ENCODE measurements at places on chromosomes 12 and 14.

DNA sequence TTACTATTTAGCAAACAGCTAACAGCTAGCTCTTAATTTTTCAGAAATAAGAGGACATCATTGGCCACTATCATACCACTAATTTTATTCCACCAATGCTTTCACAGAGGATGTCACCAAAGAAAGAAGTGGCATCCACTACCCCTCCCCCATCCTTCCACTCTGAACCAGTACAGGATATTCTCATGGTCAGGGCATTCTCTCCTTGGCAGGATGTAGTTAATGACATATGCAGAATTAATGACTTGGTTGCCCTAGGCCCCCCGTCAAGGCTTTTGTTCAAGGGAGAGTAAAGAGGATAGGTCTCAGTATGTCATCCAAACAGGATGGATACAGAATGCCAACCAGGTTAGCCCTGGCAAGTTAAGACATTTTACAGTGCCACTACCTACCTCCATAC is 18.9 kb upstream of the NUP107 start:
- DNase-seq = no peak

- no peak for DNase-seq
These were observed 20.5 kb downstream of the ADAM21 start for GRCh38 chr14:70472253-70473159.

- no peak for DNase-seq
These were observed 2.3 kb downstream of the PYM1 start for GRCh38 chr12:55925371-55925770.

DNA sequence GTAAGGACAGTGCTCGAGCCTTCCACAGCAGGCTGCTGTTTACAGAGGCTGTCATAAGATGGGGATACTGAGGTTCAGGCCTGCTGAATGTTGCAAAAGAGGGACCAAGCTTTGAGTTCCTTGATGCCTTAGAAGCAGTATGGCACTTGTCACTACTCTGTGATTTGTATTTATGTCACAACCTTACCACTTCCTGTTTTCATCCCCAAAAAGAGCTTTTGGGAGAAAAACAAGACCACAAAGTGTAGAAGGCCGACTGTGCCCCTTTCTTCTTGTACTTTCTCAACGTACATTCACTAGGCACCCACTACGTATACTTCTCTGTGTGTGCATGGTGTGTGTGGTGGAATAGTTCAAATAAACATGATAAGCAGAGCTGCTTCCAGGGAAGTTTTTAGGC is 90.1 kb downstream of the DRAM1 start:
- no peak for DNase-seq

DNA sequence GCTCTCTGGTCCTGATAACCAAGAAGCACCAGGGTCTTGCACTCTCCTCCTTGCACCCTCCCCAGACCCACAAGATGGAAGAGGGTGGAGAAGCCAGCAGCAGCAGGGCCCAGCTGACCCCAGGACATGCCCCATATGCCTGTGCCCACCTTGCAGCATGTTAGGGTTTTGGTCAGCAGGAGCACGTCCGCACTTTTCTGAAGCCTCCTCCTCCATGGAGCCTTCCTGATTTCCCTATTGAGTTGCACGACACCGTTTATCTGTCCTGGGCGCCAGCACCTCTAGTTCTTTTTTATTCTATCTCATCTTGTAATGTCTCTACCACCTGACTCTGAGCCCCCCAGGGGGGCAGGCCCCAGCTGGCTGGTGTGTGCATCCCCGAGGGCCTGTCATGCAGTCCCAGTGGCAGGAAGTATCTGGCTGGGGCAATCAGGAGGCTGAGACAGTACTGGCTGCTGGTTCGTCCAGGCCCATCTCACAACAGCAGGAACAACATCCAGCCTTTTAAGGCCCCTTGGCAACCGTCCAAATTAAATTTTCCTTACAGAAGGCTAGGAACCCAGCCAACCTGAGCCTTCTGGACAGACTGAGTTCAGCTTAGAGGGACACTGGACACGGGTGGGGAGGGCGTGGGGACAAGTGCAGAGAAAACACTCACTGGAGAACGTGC is 39.6 kb downstream of the CCDC85C start:
- DNase-seq = no peak

DNA sequence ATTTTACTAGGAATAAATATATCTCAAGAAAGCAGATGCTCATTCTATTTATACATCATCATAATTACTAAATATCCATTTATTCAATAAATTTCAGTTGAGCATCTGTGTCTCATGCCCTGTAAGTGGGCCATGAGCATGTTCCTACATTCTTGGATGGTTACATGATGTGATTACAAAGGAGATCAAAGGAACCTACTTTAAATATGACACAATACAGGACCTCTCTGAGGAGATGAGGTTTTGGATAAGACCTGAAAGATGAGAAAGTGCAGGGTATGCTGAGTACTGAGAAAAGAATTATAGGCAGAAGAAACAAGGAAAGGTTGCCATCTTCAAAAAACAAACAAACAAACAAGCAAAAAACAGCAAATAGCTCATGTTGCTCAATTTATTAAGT is 105.4 kb upstream of the CNTN1 start:
- no peak for DNase-seq

DNA sequence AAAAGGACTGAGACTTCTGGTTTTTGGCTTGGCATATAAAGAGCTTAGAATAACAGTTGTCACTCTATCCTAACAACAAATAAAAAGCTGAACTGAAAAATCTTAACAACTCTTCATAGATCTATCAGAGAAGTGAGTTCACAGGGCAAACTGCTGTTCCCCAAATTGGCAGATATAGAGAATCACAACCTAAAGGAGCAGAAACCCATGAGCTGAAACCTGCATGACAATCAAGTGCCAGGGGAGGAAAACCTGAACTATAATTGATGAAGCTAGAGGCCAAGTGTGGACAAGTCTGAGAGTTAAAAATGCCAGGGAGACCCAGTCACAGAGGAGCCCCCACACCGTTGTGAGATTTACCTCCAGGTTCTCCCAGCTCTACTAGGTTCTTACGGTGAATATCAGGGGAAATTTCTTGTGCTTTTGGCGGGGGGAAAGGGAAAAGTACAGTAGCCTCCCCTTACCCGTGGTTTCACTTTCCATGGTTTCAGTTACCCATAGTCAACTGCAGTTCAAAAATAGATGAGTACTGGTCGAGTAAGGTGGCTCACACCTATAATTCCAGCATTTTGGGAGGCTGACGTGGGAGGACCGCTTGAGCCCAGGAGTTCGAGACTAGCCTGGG is 53.9 kb downstream of the ATF7 start:
- no peak for DNase-seq

DNA sequence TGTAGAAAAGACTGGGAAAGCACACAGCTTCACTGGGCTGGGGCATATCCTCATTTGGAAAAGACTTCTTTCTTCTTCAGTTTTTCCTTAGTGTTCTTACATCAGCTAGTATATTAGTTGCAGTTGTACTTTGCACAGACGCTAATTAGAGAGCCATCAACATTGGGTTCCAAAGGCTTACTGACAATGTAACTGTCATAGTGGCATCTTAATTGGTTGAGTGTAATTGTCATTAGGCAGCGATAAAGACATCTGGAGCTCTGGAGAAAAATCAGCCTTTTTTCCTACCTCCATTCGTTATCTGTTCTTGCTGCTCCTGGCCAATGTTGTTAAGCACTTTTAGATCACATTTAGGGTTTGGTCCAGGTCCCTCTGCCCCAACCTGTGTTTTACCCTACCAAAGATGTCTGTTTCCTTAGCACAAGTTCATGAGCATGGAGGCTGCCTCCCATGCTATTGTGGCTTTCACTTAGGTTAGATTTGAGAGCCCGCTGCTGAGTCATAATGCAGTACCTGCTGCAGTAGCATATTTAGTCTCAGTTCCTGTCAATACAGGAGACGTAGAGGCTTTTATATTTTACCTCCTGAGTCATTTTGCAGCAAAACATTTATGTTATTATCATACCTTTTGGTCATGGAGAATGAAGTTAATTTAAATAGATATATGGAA is 49.2 kb downstream of the FBXW8 start:
- DNase-seq = no peak

DNA sequence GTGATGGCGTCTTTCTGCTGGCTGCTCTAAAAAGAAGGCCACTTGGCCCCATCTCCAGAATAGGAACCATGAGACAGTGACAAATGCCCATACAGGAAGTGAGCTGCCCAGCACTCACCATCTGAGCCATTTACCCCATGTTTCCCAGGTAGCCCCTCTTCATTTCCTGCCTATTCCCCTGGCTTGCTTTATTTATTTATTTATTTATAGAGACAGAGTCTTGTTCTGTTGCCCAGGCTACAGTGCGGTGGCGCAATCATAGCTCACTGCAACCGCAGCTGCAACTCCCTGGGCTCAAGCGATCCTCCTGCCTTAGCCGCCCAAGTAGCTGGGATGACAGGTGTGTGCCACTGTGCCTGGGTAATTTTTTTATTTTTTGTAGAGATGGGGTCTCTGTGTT is 71.2 kb downstream of the RIN3 start:
- DNase-seq = no peak

DNA sequence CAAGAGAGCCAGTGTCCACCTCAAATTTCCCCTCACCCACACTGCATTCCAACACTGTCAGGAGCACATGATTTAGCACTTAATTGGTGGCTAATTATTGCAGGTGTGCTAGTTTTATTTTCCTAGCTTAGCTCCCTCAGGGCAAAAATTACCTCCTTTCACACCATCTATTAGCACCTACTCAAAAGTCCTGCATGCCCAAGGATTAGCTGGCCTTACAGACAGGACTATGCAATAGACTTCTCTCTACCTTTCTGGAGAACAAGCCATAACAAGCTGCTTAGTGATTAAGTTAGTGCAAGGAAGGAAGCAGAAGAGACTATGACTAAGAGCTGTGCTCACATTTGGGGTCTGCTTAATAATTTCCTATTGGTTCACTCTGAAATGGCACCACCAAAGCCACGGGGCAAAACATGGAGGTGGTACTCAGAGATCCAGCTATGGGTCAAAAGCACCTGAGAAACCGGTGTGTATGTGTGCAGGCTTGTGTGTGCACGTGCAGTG is 69.5 kb downstream of the STON2 start:
- DNase-seq = no peak

DNA sequence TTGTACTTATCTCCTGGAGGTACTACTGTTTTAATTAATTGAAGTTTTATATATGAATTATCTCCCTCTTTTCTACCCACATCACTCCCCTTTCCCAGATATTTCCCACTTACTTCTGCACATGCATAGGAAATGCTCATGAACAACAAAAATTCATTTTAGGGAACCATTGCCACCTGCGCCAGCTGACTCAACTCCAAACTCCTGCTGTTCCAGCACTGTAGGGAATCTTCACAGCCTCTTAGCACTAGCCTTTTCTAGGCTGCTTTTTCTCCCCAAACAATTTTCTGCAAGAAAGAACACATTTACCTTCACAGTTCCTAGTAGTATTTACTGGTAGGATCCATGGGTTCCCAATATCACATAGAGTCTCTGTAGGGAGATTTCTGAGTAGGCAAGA is 268.4 kb downstream of the LRFN5 start:
- no peak for DNase-seq

DNA sequence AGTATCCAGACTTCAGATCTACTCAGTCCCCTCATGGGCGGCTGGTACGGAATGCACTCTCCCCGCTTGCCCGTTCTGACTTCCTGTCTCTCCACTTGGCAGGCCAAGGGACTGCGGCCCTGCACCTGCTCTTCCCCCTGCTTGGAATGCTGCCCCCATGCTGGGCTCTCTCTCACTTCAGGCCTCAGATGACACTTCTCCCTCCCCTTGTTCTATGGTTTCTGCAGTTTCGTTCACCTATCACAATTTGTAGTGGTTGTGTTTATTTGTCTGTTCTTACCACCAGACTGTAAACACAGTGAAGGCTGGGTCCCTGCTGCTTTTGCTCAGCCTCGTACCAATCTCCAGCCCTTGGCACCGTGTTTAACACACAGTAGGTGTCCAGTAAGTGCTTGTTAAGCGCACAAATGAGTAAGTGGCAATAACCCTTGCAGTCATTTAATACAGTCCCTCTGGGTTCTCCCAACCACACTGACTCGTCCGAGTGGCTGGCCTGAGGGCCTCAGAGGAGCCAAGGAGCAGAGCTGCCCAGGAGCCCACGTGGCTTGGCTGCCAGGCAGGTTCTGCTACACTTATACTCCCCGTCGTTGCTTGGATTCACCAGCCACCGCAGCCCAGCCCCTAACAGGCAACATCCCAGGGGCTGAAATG is 11.8 kb downstream of the SLC6A12 start:
- no peak for DNase-seq

DNA sequence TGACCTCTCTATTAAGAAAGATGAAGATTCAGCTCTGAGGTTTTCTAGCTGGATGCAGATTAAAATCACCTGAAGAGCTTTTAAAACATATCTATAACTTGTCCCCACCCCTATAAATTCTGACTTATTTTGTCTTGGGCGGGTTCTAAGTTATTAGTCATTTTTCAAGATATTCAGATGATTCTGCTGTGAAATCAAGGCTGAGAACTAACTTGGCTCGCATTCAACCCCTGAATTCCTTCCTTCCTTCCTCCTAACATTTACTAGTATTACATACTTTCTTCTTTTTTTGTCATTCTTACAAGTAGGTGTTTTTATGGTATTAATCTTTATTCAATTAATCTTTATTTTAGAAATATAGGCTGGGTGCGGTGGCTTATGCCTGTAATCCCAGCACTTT is 55.4 kb downstream of the SSPN start:
- DNase-seq = no peak

- DNase-seq = no peak
These were observed 453.0 kb upstream of the MIS18BP1 start for GRCh38 chr14:45705940-45706534.

DNA sequence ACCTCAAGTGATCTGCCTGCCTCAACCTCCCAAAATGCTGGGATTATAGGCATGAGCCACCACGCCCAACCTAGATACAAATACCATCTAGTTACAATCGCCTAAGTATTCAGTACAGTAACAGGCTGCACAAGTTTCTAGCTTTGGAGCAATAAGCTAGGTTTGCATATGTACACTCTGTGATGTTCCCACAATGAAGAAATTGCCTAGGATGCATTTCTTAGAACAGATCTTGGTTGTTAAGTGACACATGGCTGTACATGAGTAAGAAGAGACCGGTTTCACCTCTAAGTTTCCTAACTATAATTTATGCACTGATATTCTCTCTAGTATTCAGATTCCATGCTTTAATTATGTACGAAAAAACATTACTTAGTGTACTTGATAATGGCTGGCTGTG is 5.4 kb upstream of the TUBA1C start:
- no peak for DNase-seq

GRCh38 chr12:48980953-48981756 is 3.0 kb downstream of the WNT1 start:
- DNase-seq = no peak

DNA sequence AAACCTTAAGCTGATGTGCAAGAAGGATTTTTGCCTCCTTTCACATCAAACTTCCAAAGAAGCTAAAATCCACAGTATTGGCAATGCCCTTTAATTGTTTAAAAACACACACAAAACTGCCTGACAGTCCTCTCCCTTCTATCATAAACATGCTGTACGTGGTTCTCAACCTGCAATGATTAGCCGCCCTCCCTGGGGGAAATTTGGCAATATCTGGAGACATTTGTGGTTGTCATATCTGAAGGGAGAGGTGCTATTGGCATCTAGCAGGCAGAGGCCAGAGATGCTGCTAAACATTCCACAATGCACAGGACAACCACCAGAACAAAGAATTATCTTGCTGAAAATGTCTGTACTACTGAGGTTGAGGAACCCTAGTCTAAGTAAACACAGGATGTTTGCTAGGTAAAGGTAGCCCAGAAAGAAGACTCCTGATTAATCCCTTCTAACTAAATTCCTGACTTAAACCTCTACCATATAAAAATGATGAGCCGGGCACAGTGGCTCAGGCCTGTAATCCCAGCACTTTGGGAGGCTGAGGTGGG is 1.2 kb downstream of the ACOT6 start:
- DNase-seq = no peak
